ENCODE measurements at places on chromosomes 12 and 14. TPM values are rescaled to one million over a fixed set of nuclear protein-coding genes. Genes with fewer than 3 reads are reported as not detected.

DNA sequence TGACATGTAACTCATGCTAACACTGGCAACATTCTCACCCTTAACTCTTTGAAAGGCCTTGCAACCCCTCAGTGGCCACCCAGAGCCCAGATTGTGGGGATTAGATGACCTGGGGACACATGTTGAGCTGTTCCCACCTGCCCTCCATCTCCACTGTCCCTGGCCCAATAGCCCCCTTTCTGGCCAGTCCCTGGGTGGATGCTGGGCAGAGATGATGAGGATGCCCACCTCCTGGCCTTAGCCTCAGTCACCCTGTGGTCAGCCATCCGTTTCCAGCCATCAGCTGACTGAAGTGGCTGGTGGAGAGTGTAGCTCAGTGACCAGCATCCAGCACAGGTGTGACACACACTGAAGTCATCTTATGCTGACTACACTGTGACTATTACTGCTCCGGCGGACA, 4.7 kb downstream of the ANHX start:
- no peaks in the 10 kb centered on the region for H3K36me3 ChIP-seq
- H3K4me1 ChIP-seq: no peaks in the 10 kb centered on the region
- H3K27ac ChIP-seq: no peak overlapping the region
- H3K4me3 ChIP-seq: no peak overlapping the region
- H3K27me3 ChIP-seq: no peaks in the 10 kb centered on the region
- DNase-seq: no peak

- no peaks in the 10 kb centered on the region for H3K36me3 ChIP-seq
- peaks cover 49% of the 10 kb centered on the region for H3K4me1 ChIP-seq
- peak overlapping the region; percentile 72 for H3K27ac ChIP-seq
- peak; percentile 78 for DNase-seq
These were observed 2.0 kb downstream of the PTHLH start for GRCh38 chr12:27970401-27971120.

Gene C12orf60
- 2.3 TPM for total RNA-seq

DNA sequence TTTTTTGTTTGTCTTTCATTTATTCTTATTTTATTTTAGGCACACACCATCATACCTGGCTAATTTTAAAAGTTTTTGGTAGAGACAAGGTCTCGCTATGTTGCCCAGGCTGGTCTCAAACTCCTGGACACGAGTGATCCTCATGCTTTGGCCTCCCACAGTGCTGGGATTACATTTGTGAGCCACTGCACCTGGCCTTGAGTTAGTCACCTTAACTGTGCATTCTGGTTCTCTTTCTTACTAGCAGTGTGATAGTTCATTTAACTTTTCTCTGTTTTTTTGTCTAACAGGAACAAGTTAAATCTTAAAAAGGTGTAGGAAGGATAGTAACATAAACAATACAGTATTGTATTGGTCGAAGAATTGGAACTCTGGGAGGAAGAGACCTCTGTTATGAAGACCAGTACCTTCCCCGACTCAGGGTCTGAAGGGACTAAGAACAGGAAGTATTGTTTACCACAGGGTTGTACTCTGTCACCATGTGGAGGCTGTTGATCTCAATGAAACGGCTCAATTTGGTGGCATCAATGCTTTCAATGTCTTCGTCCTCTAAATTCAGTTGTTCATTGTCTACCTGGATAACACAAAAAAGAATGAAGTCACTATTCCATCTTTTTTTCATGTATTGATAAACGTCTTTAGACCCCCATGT, 17.7 kb downstream of the ERP27 start:
- no peaks in the 10 kb centered on the region for H3K27me3 ChIP-seq
- no peak overlapping the region for H3K4me3 ChIP-seq
- H3K36me3 ChIP-seq: no peaks in the 10 kb centered on the region
- no peak for DNase-seq
- no peaks in the 10 kb centered on the region for H3K4me1 ChIP-seq

- DNase-seq: peak; percentile 73
- H3K4me1 ChIP-seq: no peaks in the 10 kb centered on the region
- H3K36me3 ChIP-seq: no peaks in the 10 kb centered on the region
- H3K4me3 ChIP-seq: no peak overlapping the region
These were observed 42.4 kb upstream of the SGPP1 start for GRCh38 chr14:63770187-63770807.

- H3K27ac ChIP-seq: no peak overlapping the region
- H3K36me3 ChIP-seq: no peaks in the 10 kb centered on the region
- H3K4me1 ChIP-seq: no peaks in the 10 kb centered on the region
- H3K27me3 ChIP-seq: no peaks in the 10 kb centered on the region
- DNase-seq: no peak
- H3K4me3 ChIP-seq: no peak overlapping the region
These were observed 372.8 kb downstream of the TMEM132D start for GRCh38 chr12:129530984-129531383.

GRCh38 chr12:21439347-21439746, 1.9 kb downstream of the PYROXD1 start:
- DNase-seq: no peak
- peak overlapping the region; percentile 99 for H3K4me3 ChIP-seq
- H3K4me1 ChIP-seq: peaks cover 14% of the 10 kb centered on the region
- H3K27ac ChIP-seq: no peak overlapping the region

DNA sequence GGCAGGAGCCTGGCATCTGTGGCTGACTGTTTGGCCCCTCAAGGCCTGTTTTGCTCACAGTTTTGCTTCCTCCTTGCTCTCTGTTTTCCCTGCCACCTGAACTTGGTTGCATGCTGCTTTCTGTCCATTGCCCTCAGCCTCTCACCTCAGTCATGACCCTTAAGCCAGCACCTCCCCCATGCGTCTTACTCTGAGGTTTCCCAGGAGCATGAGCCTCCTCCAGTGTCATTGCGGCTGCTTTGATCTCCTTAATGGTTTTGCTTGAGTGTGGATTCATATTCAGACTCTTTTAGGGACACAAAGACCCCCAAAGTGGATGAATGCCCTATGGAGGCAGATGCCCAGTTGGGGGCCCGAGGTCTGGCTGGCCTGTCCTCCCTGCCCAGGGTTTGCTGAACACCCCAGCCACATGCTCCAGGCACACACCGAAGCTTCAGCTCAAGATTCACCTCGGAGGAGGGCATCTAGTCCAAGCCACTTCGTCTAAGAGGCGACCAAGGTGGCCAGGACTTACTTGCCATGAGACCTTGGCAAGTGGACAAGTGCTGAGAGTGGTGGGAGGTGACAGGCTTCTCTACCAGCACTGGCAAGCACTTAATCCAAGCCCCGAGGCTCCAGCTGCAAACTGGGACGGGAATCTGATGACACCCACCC, 95.4 kb upstream of the DIO3 start:
- H3K27me3 ChIP-seq: peaks cover 3% of the 10 kb centered on the region
- H3K4me1 ChIP-seq: no peaks in the 10 kb centered on the region
- DNase-seq: no peak
- no peak overlapping the region for H3K27ac ChIP-seq

GRCh38 chr12:56723889-56724700, 1.0 kb downstream of the NACA start:
- H3K27ac ChIP-seq: peak overlapping the region; percentile 90
- peak overlapping the region; percentile 95 for H3K4me3 ChIP-seq
- peaks cover 16% of the 10 kb centered on the region for H3K36me3 ChIP-seq
- H3K27me3 ChIP-seq: no peaks in the 10 kb centered on the region
- peaks cover 32% of the 10 kb centered on the region for H3K4me1 ChIP-seq
- DNase-seq: peak; percentile 95

GRCh38 chr12:64433915-64434314, 18.0 kb upstream of the TBK1 start:
- H3K36me3 ChIP-seq: peaks cover 97% of the 10 kb centered on the region
- no peaks in the 10 kb centered on the region for H3K27me3 ChIP-seq
- no peak overlapping the region for H3K4me3 ChIP-seq
- no peak for DNase-seq
- no peak overlapping the region for H3K27ac ChIP-seq

Gene IL26
- total RNA-seq: not detected

DNA sequence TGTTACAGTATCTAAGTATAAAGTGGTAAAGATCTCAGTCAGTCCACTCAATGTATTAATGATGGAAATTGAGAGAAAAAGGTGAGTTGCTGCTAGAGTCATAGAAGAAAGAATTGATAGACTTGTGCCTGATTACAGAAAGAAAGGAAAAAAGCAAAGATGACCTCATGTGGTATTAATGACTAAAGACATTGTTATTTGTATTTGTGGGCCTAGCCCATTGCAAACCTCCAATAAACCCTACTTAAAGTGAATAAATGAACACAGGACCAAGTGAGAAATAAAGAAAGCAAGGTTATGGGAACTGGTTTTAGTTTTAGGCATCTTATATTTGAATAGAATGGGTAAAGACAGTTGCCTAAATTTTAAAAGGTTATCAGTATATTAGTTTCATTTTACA, 105.5 kb downstream of the SYT1 start:
- peak; percentile 9 for DNase-seq
- H3K27ac ChIP-seq: no peak overlapping the region
- H3K4me1 ChIP-seq: no peaks in the 10 kb centered on the region
- no peak overlapping the region for H3K4me3 ChIP-seq
- no peaks in the 10 kb centered on the region for H3K27me3 ChIP-seq

GRCh38 chr14:44372807-44373489, 134.1 kb downstream of the FSCB start:
- no peaks in the 10 kb centered on the region for H3K36me3 ChIP-seq
- no peaks in the 10 kb centered on the region for H3K4me1 ChIP-seq
- H3K27ac ChIP-seq: no peak overlapping the region
- no peak overlapping the region for H3K4me3 ChIP-seq

DNA sequence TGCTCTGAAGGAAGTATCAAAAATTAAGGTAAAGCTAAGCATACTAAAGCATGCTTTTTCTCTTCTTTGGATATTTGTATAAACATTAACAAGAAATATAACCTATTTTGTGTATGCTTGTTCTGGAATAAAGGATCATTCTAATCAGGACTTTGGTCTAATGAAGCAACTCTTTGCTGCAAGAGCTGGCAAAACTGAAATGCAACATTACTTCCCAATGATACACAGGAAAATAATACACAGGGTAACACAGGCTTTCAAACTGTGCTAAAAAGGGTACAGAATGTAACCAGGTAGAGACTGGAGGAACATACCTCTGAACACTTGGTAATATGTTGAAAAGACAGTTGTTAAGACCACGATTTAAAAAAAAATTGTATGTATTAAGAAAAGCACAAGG, 222.5 kb upstream of the DIO2 start:
- H3K27me3 ChIP-seq: no peaks in the 10 kb centered on the region
- no peaks in the 10 kb centered on the region for H3K36me3 ChIP-seq
- peaks cover 1% of the 10 kb centered on the region for H3K4me1 ChIP-seq
- no peak overlapping the region for H3K27ac ChIP-seq

DNA sequence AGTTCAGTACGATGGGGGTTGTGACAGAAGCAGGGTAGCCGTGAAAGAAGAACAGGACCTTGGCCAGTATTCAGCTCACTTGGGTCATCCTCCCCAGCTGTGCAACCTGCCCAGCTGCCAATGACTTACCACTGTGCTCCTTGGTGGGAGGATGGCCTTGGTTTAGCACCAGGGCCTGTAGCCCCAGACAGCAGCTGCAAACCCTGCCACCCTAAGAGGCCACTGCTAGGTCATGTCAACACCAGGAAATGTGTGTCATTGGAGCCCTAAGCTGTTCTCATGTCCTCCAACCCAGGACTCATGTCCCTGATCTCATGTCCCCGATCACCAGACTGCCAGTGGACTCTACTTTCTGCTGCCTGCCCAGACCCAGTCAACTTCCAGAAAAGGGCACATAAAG, 3.0 kb upstream of the CRACR2A start:
- no peak overlapping the region for H3K27ac ChIP-seq
- H3K4me3 ChIP-seq: no peak overlapping the region
- H3K36me3 ChIP-seq: no peaks in the 10 kb centered on the region
- H3K27me3 ChIP-seq: no peaks in the 10 kb centered on the region
- H3K4me1 ChIP-seq: no peaks in the 10 kb centered on the region
- no peak for DNase-seq

Gene CLEC9A
- total RNA-seq: not detected

Gene GALNT16
- 1.4 TPM for total RNA-seq

GRCh38 chr12:587132-588023, 75.9 kb downstream of the NINJ2 start:
- DNase-seq: no peak
- H3K4me3 ChIP-seq: no peak overlapping the region
- no peaks in the 10 kb centered on the region for H3K36me3 ChIP-seq
- H3K27me3 ChIP-seq: no peaks in the 10 kb centered on the region

Gene TMTC1
- 25.3 TPM for total RNA-seq

DNA sequence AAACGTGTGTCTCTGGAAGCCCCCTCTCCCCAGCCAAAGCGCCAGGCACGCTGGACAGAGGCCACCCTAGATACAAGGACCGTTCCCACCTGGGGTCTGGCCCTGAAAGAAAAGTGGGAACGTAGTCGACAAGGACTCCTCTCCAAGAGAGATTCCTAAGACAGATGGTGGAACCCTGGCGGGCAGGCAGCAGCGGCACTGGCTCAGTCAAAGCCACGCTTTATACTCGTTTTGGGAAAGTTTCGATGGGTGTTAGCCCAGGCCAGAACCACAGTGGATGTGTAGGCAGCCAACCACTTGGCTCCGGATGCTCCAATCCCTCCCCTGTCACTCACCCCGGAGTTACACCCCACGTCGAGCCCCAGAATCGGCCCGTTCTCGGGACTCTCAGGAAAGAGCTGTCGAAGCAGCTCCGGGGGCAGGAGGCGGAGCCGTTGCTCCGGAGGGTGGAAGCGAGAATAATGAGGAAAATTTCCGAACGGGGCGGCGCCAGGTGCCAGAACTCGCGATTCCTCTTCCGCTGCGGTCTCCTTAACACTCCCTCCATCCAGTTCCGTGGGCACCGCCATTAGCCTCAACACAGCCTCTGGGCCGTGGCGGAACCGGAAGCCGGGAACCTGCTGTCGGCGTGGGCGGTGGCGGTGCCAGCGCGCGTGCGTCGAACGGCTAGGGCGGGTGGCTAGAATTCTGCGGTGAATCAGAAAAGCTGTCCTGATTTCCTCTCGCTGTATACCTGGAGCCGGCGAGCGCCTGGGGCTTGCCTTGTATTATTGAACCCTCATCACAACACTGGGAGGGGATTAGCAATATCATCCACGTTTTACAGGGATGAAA, at the start of gene BCDIN3D:
BCDIN3D (minus strand) TSS at position 588 of the 834 bp plus-strand sequence; CDS start at position 569, 19 bp downstream.
- peak within 1 kb of the TSS; percentile 82 for H3K27ac ChIP-seq
- peaks cover 15% of the 10 kb centered on the region for H3K4me1 ChIP-seq
- DNase-seq: peak; percentile 98
- peaks cover under 1% of the 10 kb centered on the region for H3K27me3 ChIP-seq
- peak within 1 kb of the TSS; percentile 83 for H3K4me3 ChIP-seq

GRCh38 chr12:93243689-93244513, 133.8 kb upstream of the NUDT4 start:
- no peaks in the 10 kb centered on the region for H3K27me3 ChIP-seq
- DNase-seq: peak; percentile 84
- no peak overlapping the region for H3K4me3 ChIP-seq
- H3K4me1 ChIP-seq: peaks cover 16% of the 10 kb centered on the region

Measured in GM23248 (cell line).